ENCODE measurements at places on chromosomes 3 and 15.

GRCh38 chr3:111498022-111498421, 44.0 kb upstream of the CD96 start:
- DNase-seq, result no peak

DNA sequence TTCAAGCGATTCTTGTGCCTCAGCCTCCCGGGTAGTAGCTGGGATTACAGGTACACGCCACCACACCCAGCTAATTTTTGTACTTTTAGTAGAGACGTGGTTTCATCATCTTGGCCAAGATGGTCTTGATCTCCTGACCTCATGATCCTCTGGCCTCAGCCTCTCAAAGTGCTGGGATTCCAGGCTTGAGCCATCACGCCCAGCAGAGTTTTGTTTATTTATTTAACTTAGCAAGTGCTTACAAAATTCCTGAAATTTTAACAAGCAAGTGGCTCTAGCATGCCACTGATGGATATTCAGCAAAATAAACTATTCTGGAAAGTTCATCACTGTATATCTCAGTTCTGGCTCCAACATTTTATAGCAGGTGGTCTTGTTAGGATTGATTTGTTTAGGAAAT, 585.9 kb downstream of the OTOL1 start:
- DNase-seq, result no peak

GRCh38 chr3:64342940-64343688, 117.8 kb upstream of the PRICKLE2 start:
- no peak for DNase-seq

DNA sequence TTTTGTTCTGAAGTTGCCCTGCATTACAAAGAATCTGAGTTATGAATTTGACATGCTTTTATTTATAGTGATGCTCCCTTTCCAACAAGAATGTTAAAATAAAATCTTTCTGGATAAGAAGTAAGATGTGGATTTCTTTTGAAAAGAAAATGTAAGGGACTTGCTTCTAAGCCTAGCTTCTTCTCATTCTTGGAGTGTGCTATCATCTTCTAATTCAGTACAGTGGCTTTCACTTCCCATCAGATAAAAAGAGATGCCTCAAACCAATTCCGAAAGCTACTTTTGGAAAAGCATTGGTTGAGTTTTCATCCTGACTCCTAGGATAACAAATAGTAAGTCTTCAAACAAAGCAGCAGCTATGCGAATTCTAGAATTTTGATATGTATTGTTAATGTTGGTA, 197.0 kb upstream of the ZPLD1 start:
- no peak for DNase-seq

GRCh38 chr3:64685331-64685799, 2.4 kb downstream of the ADAMTS9 start:
- DNase-seq, result peak; percentile 31

GRCh38 chr3:128458746-128459460, 7.8 kb downstream of the DNAJB8 start:
- DNase-seq, result no peak

- DNase-seq, result no peak
Measured at GRCh38 chr3:128486205-128486628, 6.8 kb downstream of the GATA2 start.

DNA sequence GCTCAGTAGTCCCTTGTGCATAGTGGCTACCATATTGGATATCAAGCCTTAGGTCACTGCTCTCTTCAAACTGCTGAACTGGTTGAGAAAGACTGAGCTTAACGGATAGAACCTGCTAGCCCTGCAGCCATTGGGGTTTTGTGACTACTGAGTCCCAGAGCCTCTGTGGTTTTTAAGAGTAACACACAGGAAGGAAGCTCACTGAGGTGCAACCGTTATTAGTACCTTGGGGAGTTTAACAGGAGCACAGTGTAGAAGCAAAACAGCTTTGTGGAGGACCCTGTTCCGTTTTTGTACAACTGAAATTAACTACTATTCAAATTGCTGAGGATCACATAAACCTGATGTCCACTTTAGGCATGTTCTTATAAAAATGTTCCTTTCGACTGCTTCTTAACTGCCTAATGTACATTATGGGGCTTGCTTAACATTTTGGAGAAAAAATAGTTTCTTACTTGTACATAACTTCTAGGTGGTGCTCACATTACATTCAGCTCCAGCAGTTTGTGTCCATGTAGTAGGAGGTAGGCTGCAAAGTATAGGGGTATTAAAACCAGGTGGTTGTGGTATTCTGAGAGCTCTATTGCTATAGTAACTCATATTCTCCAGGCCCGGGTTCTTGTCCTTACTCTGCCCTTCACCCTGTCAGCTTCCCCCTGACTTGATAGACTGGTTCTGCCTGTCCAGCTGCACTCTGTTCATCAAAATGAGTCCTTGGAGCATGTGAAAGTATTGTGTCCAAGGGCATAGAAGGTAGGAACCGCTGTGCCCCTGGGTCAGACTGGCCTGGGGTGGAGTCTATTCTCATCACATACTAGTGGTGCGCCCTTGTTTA, 17.3 kb downstream of the PXK start:
- peak; percentile 12 for DNase-seq

DNA sequence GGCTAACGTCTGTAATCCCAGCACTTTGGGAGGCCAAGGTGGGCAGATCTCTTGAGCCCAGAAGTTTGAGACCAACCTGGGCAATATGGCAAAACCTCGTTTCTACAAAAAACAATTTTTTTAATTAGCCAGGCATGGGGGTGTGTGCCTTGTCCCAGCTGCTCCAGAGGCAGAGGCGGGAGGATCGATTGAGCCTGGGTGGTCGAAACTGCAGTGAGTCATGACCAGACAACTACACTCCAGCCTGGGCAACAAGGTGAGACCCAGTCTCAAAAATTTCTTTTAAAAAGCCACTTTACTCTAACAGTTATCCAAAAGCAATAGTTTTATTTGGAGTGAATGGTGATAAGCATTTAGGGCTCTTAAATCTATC, 12.5 kb downstream of the TRIM59 start:
- no peak for DNase-seq

- DNase-seq, result no peak
Measured at GRCh38 chr3:26562021-26562768, 60.4 kb upstream of the LRRC3B start.

- no peak for DNase-seq
Measured at GRCh38 chr3:133759740-133760305, 13.6 kb downstream of the TF start.

GRCh38 chr15:66269326-66270090, 16.0 kb upstream of the MEGF11 start:
- DNase-seq, result peak; percentile 63

GRCh38 chr3:58231666-58232065, 5.9 kb upstream of the ABHD6 start:
- no peak for DNase-seq

GRCh38 chr3:69821133-69821532, 81.9 kb downstream of the MITF start:
- DNase-seq, result no peak

- DNase-seq, result no peak
Measured at GRCh38 chr3:75242012-75242735, 422.0 kb upstream of the FRG2C start.

- DNase-seq, result peak; percentile 26
Measured at GRCh38 chr3:142962520-142963233, 797 bp downstream of the PAQR9 start.

DNA sequence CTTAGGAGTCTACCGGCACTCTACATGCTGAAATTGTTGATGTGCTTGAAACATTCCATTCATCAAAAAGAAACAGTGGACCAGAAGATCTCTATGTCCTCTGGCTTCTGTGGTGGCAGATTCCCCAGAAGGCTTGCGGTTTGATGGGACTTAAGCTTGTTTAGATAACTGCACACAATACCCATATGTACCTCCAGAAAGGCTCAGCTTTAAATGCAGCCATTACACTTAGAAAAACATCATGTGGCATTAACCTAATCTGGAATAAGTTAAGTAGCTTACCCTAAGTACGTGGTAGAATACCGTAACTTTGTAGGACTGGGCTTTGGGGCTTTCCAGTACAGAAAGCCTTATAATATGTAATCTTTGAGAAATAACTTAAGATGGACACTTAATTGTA, 187.3 kb downstream of the RBMS3 start:
- no peak for DNase-seq

GRCh38 chr3:128591738-128592426, 58.7 kb downstream of the RPN1 start:
- no peak for DNase-seq

GRCh38 chr3:12817343-12817710, 20.8 kb downstream of the CAND2 start:
- DNase-seq, result no peak

DNA sequence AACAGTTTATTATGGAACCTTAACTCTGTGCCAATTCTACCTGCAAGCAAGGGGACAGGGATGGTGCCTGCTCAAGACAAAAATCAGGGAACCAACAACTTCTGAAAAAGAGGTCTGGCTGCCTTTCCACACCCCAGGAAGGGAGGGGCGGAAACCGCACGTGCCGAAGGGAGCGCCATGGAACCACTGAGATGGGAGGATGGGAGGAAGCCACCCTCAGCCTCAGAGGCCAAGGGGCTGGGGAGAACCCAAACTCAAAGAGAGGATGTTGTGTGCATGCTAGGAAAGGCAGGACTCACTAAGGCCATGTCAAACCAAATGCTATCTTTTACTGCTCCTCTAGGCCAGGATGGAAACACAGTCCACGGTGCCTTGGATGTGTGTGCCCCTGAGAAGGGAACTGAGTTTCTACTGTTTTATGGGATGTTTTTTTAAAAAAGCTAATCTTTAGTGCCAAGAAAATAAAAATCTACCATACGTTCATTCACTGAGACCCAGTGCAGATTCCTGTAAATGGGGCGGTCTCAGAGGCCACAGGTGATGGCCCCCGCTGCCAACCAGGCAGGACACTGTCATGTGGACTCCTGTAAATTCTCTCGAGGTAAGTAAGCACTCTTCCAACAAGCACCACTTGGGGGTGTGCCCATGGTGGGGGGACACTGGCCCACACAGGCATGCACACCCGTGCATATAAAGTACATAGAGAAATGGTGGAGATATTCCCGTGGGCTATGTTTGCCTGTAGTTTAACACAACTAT, 20.5 kb downstream of the SRPRB start:
- no peak for DNase-seq

DNA sequence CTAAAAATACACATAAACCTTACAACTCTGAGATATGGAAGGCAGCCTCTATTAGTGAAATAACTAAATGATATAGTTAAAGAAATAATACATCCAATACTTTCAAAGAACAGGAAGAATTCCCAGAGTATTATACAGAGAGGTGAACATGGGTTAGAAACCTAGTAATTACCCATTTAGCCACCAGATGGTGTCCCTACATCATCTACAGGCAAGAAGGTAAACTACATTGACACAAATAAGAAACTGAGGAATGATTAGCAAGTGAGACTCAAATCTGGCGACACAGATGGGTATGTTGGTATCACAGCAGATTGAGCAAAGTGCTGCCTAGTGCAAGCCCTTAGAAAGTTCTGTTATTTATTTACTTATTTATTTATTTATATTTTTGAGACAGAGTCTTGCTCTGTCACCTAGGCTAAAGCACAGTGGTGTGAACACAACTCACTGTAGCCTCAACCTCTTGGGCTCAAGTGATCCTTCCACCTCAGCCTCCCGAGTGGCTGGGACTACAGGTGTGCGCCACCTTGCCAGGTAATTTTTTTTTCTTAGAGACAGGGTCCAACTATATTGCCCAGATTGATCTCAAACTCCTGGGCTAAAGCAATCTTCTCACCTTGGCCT, 28.2 kb downstream of the NEK4 start:
- peak; percentile 22 for DNase-seq

Data from large intestine (tissue), 12 donors.